SHP77 treated with DMSO at 0.1 percent for 48 hours (cell line): ENCODE measurements at places on chromosomes 11 and 22.

DNA sequence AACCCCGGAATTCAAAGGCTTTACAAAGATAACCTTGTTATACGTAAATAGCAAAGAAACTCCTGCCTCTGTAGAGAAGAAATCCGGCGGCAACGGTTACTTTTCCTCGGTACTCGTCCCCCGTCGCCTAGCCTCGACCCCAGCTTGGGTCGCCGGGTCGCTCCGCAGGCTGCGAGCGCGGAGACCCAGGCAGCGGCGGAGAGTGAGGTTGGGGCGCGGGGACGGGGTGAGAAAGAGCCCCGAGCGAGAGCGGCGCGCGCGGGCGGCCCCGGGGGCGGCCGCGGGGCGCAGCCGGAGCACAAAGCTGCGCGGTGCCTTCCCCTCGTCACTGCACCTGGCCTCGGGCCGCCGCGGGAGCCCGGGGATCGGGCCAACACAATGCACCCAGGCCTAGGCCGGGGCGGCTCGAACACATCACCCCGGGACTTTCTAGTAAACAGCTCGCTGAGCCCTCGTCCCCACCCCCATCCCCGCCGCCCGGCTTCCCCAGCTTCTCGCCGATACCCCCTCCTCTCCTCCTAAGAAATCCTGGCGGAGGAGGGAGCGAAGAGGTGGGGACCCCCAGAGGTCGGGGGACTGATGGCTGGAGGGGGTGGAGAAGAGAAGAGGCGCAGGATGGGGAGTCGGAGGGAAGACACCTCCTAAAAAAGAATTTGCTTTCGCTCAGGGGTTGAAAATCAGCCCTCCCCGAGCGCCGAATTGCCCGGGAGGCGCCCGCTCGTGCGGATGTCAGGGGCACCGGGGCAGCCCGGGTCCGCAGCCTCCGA, 845 bp downstream of the MPPED2 start:
- no peak for DNase-seq

GRCh38 chr11:120577624-120578363, 66.2 kb downstream of the GRIK4 start:
- no peak for DNase-seq

DNA sequence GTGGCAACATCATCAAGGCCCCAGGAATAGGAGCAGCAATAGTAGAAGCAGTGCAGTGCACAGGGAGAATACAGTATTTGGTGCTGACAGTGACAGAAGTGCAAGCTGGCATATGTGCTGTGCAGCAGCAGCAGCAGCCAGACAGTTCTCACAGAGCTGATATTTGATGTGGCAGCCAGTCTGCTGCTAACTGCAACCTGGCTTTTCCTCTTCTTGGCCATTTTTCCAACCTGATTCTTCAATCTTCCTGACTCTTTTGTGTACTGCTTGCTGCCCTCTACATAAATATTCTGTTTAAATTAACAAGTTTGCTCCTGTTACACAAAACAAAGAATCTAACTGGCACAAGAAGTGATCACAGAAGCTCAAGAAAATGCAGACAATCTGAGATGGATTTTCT, 102.0 kb downstream of the CASP12 start:
- no peak for DNase-seq

GRCh38 chr11:2923446-2924375, 5.5 kb downstream of the PHLDA2 start:
- no peak for DNase-seq

DNA sequence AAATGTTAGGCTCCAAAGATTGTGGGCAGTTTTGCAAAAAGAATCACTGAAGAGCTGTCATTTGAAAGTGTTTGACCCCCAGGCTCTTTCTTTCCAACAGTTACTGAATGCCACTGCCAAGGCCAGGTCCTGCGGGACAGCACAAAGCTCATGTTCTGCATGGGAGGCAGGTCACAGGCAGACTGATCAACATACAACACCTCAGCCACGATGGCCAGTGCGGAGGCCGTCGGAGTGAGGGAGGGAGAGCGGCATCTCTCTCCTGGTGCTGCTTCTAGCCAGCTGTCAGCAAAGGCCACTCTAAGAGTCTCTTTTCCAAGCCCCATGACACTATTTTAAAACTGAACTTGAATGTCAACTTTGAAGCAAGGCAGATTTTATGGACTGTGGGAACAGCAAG, 49.9 kb downstream of the ARFGAP3 start:
- no peak for DNase-seq

GRCh38 chr22:29016067-29016938, 45.3 kb downstream of the C22orf31 start:
- DNase-seq: no peak
